ENCODE measurements at places on chromosomes 5 and 9.

DNA sequence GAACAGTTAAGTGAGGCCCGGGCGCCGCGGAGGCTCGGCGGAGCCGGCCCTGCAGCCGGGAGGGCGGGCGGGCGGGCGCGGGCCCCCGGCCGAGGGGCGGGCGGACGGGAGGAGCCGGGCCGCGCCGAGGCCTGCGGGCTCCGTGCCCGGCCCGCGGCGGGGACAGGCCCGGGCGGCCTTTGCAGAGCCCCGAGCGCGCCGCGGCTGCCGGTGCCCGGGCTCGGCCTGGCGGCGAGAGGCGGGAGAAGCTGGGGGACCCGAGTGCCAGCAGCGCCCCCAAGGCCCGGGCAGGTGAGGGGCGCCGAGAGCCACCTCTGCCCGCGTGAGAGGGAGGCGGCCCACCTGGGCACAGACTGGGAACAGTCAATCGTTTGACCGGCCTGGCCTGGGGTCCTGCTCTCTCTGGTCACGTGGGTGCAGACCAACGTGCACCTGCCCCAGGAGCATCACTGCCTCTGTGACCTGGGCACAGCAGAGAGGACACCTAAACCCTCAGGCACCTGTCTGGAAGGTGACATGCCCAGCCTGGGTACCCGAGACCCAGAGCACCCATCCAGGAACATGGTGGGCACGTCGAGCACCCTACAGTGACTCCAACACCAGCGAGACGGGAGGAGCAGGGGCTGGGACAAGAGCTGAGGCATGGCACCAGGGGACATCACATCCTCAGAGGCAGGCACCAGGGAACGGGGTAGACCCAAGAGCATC lies 531 bp downstream of the MVB12B start:
- no peak for DNase-seq

GRCh38 chr5:178350361-178351220 lies 118.0 kb upstream of the PHYKPL start:
- DNase-seq, result peak; percentile 62

GRCh38 chr5:160188141-160189015 lies 40.9 kb upstream of the FABP6 start:
- DNase-seq, result peak; percentile 41

DNA sequence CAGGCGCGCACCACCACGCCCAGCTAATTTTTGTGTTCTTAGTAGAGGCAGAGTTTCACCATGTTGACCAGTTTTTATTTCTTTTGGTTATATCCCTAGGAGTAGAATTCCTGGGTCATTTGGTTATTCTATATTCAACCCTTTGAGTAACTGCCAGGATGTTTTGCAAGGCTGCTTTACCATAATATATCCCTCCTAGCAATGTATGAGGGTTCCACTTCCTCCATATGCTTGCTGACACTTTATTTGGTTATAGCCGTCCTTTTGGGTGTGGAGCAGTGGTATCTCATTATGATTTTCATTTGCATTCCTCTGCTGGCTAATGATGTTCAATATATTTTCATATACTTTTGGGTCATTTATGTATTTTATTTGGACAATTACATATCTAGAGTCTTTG lies 81.2 kb downstream of the RAB24 start:
- DNase-seq, result peak; percentile 17

DNA sequence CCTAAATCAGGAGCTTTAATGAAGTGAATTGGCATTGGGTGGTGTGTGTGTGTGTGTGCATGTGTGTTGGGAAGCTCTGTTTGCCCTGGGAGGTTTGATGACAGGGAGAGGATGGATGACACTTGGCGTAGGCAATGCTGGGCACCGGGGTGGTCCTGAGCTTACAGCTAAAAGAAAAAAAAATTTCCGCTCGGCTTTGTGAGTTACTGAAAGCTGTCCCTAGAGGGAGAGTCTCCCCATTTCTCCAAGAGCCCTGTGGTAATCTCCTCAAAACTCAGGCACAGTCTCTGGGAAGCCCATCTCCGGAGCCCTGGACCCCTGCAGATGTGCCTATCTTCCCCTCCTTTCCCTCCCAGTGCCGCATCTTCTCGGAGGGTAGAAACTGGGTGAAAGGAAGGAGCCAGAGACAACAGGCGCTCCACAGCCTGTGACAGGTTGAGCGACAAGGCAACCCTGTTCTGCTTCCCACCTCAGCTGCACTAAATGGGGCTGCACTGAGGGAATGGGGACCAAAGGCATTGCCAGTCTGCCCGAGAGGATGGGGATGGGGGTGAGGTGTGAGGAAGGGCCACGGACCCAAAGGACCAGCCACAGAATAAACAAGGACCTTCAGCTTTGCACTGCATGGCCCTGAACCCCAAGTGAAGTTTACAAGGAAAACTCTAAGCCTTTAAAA lies 35.8 kb upstream of the TIFAB start:
- no peak for DNase-seq

GRCh38 chr9:137592767-137593166 lies 2.5 kb upstream of the ZMYND19 start:
- peak; percentile 68 for DNase-seq

GRCh38 chr9:99286536-99286935 lies 64.5 kb downstream of the SEC61B start:
- no peak for DNase-seq

GRCh38 chr5:137635521-137635921 lies 100.4 kb downstream of the KLHL3 start:
- DNase-seq, result no peak

GRCh38 chr9:77987081-77987656 lies 44.4 kb downstream of the GNAQ start:
- DNase-seq, result no peak
